ENCODE measurements at places on chromosomes 2 and 18.

GRCh38 chr2:137420744-137421143, 543.5 kb upstream of the HNMT start:
- DNase-seq = no peak

GRCh38 chr2:66569321-66569851, 134.5 kb downstream of the MEIS1 start:
- DNase-seq = no peak

DNA sequence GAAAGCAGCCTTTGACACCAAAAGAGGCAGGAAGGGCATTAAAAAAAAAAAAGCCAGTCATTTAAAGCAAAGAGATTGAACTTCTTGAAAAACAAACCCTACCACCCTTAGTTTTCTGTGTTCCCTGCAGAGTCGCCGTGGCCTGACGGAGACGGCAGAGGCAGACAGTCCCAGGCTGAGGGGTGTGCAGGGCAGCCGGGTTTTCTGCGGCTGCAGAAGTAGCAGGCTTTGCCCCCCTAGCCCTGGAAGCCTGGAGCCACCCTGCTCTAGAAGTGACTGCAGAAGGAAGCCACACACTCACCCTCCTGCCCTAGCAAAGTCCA, 2.8 kb downstream of the INPP5D start:
- no peak for DNase-seq

GRCh38 chr2:226693521-226693920, 106.1 kb downstream of the IRS1 start:
- DNase-seq = no peak

GRCh38 chr2:176102309-176102866, 2.8 kb downstream of the HOXD12 start:
- DNase-seq = no peak

- DNase-seq = no peak
Observed at GRCh38 chr2:32702303-32703064, 74.6 kb downstream of the TTC27 start.

GRCh38 chr2:167862782-167863181, 384.6 kb downstream of the STK39 start:
- no peak for DNase-seq
